ENCODE measurements at places on chromosomes 1 and 21.

- no peak for DNase-seq
These were observed 461.3 kb upstream of the ZRANB2 start for GRCh38 chr1:71542155-71542554.

GRCh38 chr1:156877433-156878170 lies 15.9 kb upstream of the PEAR1 start:
- DNase-seq = no peak

DNA sequence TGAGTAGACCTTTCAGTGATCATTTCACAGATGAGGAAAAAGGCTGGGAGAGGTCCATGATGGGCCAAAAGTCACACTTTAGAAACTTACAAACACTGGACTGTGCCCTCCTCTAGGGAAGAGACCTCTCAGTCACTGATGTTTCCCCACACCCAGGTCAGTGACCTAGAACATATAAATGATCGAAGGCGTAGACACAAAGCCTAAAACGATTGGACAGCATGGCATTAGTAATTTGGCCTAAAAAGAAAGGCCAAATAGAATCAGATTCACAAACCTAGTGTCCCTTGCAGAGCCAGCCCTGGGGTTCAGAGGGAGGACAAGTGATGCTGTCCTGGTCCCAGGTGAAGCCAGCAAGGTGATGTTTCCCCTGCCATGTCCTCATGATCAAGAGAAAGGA lies 27.7 kb downstream of the TRABD2B start:
- no peak for DNase-seq

DNA sequence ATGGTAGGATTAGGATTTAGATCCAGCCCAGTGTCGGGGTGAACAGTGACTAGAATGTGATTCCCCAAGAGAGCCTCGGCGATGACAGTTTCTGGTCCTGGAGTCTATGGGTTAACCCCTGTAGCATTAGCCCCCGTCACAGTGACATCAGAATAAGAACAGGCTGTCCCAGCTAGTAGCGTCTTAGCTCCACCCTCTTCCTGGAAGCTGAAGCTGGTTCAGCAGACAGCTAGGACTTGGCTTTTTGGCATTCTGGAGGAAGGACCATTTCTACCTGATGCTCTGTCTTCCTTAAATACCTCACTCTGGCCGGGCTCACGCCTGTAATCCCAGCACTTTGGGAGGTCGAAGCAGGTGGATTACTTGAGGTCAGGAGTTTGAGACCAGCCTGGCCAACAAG lies 5.0 kb downstream of the NDUFS2 start:
- DNase-seq = no peak

GRCh38 chr1:9207086-9207485 lies 27.5 kb upstream of the H6PD start:
- no peak for DNase-seq

GRCh38 chr1:48329486-48329885 lies 107.0 kb downstream of the SLC5A9 start:
- DNase-seq = no peak

- DNase-seq = no peak
These were observed 3.2 kb upstream of the MYOC start for GRCh38 chr1:171655746-171656116.

- no peak for DNase-seq
These were observed 207.7 kb downstream of the PTPRC start for GRCh38 chr1:198846556-198846955.

- no peak for DNase-seq
These were observed 68.7 kb upstream of the ROR1 start for GRCh38 chr1:63705078-63705477.

DNA sequence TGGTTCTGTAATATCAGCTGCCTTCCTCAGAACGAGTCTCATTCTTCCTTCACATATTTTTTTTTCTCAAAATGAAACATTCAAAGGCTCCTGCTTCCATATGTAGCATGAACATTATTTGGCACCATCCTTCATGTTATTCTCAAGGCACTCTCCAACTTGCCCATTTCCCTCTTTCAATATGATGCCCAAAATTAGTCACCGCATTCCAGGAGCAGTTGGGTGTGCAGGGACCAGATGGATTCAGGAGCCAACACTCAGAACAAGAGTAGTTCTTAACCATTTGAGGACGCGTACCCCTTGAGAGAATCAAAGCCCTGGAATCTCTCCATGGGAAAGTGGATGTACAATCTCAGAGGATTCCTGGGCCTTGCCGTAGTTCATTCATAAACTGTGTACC lies 50.3 kb downstream of the KCNK1 start:
- no peak for DNase-seq

DNA sequence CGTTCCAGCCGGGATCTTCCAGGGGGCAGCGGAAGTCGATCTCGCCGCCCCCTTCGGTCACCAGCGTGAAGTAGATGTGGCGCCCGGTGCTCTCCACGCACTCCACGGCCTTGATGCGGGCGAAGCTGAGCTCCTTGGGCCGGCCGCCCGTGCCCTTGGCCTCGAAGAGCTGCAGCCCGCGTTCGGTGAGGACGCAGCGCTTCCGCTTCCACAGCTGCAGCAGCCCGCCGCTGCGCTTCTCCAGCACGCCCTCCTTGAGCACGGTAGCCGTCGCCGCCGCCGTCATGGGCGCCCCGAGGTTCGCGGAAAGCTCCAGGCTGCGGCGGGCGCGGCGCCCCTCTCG lies 516 bp downstream of the PHLDA3 start:
- DNase-seq = no peak

GRCh38 chr1:156711011-156711817 lies 5.8 kb upstream of the CRABP2 start:
- no peak for DNase-seq

DNA sequence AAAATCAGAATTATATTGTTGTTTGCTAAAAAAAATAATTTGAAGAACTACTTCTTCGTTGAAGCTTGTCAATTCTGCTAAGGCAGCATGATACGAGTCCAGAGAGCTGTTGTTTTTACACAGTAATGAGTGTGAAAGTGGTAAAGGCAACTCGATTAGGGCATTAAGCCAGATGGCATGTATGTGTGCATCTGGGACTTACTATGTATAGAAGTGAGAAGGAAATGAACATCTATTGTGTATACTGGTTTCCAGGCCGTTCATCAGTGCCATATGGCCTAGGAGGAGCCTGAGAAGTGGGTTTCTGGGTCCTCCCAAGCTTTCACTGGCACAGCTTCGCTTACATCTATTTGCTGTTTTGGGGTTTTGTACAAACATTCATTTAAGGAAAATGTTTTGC lies 5.7 kb downstream of the CTPS1 start:
- no peak for DNase-seq

- DNase-seq = no peak
These were observed 89.0 kb downstream of the MACF1 start for GRCh38 chr1:39293375-39294070.

DNA sequence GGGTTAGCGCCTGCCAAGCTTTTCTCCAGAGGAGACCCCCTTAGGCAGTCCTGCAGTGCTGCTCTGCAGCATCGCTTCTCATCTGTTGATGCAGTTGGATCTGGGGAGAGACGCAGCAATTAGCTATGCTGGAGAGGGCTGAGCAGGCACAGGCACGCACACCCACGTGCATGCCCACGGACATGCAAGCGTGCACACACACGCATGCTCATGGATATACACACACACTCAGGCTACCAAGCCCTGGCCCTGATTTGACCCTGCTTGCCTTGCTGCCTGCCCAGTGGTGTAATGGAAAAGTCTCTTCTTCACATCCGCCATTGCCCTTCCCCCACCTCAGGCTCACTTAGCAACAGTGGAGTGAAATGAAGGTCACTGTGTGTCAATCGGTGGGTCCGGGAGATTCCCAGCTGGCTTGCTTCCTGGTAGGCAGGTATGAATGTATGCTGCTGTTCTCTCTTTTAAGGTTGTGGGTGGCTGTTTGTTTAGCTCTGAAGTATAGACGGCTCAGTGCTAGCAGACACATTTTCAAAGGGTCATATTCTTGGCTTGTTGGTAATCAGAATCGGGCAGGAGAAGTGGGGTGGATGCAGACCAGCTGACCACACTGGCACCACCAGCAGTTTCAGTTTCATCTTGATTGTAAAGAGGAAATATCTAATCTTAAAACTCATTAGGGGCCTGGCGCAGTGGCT lies 9.5 kb downstream of the ATP1B1 start:
- no peak for DNase-seq

DNA sequence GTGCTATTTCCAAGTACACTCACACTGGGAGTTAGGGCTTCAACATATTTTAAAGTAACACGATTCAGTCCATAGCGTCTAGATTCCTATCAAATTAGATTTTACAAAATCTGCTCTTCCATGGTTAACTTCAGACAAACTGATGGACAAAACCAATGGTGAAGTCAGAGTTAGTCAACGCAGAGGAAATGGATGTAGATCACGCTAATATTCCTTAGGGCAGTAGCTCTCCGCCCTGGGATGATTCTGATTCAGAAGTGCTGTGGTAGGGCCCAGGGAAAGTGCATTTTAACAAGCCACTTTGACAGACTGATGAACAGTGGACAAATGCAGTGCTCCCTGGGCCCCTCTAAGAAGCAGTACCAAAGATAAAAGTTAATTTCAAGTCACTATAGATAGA lies 83.2 kb downstream of the HIVEP3 start:
- DNase-seq = no peak

GRCh38 chr1:9295884-9296283 lies 3.2 kb downstream of the SPSB1 start:
- DNase-seq = no peak

DNA sequence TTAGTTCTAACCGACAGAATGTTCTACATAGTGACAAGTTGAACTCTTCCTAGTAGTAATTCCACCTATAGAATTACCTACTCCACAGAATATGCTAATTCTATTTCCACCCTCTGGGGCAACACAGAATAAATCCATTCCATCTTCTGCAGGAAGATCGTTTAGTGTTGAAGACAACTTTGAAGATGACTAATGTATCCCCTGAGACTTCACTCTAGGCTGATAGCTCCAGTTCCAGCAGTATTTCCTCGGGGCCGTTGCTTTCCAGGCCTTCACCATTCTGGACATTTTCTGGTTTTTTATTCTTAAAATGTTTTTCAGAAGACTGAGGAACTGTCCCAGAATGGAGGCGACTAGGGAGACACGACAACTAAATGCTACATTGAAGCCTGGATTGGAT lies 61.0 kb upstream of the CSF1 start:
- no peak for DNase-seq

- DNase-seq = peak; percentile 28
These were observed 23.6 kb upstream of the KIRREL1 start for GRCh38 chr1:157969697-157970485.

GRCh38 chr1:237258871-237259270 lies 216.9 kb downstream of the RYR2 start:
- DNase-seq = no peak

DNA sequence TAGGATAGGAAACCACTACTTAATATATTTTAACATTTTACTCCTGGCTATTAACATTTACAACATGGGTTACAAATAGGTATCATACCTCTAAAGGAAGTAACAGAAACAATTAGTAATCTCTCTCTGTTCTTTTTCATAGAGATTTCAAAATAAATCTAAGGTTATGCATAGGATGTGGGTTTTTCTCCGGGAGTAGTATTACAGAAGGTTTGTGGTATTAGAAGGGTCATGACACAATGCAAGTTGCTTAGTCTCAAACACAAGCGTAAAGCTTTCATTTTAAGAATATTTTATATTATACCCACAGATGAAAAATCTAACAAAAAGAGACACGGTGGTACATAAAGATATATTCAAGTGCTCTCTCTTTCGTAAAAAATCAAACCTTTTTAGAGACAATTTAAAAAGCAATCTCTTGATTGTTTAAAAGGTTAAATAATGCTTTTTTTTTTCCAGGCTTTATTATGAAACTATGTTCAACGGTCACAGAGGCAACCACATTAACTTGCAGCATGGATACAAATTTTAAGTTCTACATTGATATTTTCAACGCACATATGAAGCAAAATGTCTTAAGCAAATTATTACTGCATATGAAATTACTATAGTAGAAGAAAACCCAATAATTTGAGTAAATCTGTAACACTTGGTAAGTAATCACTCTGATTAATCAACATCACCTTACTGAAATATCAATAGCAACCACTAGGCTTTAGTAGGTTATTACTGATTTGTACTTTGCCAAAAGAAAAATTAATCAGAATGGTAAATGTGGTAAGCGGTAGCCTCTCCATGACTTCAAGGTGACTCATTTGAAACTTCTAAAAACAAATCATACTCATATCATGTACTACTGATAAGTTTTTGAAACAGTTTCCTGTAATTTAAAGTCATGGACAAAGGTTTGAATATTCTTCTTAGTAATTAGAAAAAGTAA lies 97.4 kb upstream of the GFI1 start:
- no peak for DNase-seq

DNA sequence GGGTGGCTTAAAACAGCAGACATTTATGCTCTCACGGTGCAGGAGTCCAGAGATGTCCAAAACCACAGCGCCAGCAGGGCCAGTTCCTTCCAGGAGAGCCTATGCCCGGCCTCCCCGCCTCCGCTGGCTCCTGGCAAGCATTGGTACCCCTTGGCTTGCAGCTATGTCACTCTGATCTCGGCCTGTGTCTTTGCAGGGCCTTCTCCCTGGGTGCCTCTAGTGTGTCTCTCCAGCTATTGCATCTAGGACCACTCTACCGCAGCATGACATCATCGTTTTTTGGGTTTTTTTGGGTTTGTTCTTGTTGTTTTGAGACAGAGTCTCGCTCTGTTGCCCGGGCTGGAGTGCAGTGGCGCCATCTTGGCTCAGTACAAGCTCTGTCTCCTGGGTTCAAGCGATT lies 197.6 kb upstream of the VAMP3 start:
- no peak for DNase-seq

- DNase-seq = peak; percentile 22
These were observed 21.2 kb upstream of the PRKACB start for GRCh38 chr1:84122780-84123382.

DNA sequence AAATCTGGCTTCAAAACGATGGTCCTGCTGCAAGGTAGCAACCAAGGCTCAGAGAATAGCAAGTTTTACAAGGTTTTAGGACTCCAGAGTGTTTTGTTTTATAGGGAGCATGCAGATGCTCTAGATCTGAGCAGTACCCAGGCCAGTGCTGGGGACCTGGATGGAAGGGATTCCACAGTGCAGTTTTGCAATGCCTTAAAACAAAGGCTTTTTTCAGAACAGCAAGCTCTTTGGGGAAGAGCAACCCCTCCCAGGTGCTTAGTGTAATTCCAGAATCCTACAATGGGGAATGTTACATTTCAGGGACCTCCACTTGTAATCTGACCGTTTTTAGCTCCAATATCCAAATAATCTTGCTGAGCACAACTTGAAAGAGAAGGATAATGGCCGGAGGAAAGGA lies 6.7 kb downstream of the ROR1 start:
- no peak for DNase-seq

GRCh38 chr1:71019233-71019969 lies 28.2 kb downstream of the PTGER3 start:
- no peak for DNase-seq
